Stimulated activated CD4-positive, alpha-beta T cell treated with anti-CD3 and anti-CD28 coated beads, Interleukin-1b, Interleukin-23, amount 100 ng/mL, for 1 hour (primary cell): ENCODE measurements at places on chromosomes 5 and 9.

DNA sequence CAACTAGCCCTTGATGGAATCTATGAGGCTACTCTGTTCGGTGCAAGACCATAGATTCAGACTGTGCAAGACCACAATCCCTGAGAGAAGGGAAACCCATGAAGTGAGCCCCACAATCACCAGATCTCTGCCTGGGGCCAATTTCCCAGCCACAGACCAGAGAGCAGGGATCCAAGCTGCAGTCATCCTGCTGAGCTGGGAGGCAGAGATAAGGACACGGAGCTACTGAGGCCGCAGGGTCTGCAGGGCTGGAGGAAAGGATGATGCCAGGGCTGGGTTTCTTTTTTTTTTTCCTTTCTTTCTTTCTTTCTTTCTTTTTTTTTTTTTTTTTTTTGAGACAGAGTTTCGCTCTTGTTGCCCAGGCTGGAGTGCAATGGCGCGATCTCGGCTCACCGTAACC, 47.7 kb upstream of the FUBP3 start:
- DNase-seq: no peak

- DNase-seq: no peak
Measured at GRCh38 chr5:122190156-122190555, 60.8 kb downstream of the ZNF474 start.

- no peak for DNase-seq
Measured at GRCh38 chr5:111224561-111225345, 569 bp downstream of the CAMK4 start.

GRCh38 chr9:89277454-89277853, 33.5 kb upstream of the CKS2 start:
- no peak for DNase-seq

GRCh38 chr5:141402553-141403243, at the start of gene PCDHGA9:
Gene PCDHGA9 (plus strand): TSS chr5:141402778. CDS start chr5:141402953, 175 bp downstream.
- DNase-seq: no peak
